ENCODE measurements at places on chromosomes 7 and 10.
A peak's percentile ranks its signal among the peaks of the same experiment; 100 is the strongest.

DNA sequence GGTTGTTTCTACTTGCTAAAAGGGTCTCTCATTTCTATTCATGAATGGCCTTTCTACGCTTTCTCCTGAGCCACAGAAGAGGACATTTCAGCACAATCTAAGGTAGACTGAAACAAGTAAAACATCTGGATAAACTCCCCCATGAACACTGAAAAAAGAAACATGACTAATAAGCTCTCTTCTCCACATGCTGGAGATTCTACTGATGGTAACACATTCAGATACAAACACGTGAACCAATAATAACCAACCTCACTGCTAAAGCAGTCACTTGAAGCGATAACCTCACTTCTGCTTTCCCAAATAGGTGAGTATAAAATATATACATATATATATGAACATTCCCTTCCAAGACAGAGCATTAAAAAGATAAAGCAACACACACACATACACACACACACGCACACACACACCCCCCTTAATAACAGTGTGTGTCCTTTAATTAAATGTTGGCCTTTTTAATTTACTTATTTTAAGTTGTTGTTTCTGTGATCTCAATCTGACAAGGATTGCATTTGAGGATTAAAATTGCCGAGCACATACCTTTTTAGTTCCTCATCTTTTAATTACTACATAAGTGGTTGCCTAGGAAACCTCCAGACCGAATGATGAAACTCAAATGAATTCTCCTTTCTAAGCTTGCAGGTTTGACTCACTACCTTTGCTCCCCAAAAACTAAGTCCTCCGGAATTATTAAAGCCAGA is 292.4 kb upstream of the KLF14 start:
- no peak for DNase-seq

GRCh38 chr7:127107601-127108007 is 145.1 kb downstream of the GRM8 start:
- no peak for DNase-seq

DNA sequence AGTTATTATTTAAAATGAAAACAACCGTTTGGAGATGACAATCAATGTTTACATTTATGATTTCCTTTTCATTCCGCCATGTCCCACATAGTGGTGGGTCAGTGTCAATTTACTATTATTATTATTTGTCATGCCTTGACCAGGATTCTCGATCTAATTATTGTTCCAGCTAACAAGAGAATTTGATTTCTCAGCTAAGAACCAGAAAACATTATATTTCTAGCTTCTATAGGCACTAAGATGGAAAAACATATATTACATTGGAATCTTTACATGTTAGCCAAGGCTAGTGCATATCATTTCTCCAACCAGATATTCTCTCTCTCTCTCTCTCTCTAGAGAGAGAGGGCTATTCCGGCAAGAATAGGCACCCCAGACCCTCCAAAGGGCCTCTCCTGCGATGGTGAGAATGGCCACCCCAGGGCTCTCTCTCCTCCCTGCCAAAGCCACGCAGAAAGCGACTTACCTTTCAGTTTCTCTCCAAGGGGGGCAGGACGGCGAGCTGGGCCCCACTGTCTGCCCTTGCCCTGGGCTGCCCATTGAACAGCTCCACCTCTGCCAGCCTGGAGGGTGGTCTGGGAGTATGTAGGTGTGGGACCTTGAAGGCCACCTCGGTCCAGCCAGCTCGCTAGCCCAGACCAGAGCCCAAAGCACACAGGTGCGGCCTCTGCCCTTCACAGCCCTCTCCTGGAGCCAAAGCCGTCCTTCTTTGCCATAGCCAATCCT is 2.4 kb downstream of the HOXA3 start:
- DNase-seq, result no peak

DNA sequence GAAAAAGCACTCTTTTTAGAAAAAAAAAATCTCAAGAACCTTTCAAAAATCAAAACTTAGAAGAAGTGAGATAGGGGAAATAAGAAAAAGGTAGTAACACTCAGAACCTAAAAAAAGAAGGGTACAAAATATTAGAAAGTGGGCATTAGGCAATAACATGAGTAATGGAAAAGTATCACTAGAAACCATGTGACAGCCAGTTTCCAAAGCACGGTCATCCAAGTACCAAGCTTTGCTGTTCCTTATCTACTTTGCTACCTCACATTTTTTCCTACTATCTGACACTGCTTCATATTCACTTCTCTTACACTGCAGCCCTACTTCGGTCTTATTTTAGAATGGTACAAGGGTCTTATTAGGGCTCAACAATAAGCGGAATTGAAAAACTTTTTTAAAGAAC is 30.3 kb downstream of the IMMP2L start:
- no peak for DNase-seq

GRCh38 chr10:4013651-4014121 is 228.7 kb upstream of the KLF6 start:
- peak; percentile 46 for DNase-seq

- no peak for DNase-seq
Observed at GRCh38 chr10:855079-855478, 76.4 kb downstream of the LARP4B start.

Measured in activated CD4-positive, alpha-beta T cell treated with anti-CD3 and anti-CD28 coated beads, Interleukin-2, amount 50 U/mL, for 4 hours (primary cell).